ENCODE measurements at places on chromosomes 12 and 14. TPM values are rescaled to one million over a fixed set of nuclear protein-coding genes. Genes with fewer than 3 reads are reported as not detected.
A peak's percentile ranks its signal among the peaks of the same experiment; 100 is the strongest.

The IFNG-AS1 gene
- not detected for polyA plus RNA-seq

The RHEBL1 gene
- polyA plus RNA-seq = 2.3 TPM

The PRICKLE1 gene
- 51.9 TPM for polyA plus RNA-seq

The AQP2 gene
- polyA plus RNA-seq = 0.58 TPM

DNA sequence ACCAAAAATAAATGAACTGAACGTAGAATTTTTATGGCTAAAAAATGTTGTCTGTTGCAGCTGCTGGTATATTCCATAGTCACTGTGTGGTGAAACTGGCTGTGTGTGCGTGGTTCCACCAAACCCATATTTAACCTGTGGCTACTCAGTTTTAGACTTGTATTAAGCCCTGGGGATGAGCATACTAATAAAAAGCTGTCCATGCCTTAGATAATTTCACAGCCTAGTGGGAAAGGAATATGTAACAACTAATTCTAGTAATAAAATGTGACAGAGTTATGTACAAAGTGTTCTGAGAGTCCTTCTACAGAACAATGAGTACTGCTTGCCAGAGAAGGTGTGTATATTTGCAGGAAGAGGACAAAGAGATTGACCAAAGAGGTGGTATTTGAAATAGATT is 125.5 kb downstream of the TMTC3 start:
- DNase-seq = no peak

GRCh38 chr12:66598079-66598478 is 80.8 kb downstream of the GRIP1 start:
- DNase-seq = no peak

- DNase-seq = peak; percentile 43
Measured at GRCh38 chr14:69107407-69108003, 45.4 kb downstream of the DCAF5 start.

GRCh38 chr14:68284333-68284732 is 464.8 kb downstream of the RAD51B start:
- DNase-seq = no peak

Data from right lung (tissue), 10 donors.